ENCODE measurements at places on chromosomes 16 and 17.
A peak's percentile ranks its signal among the peaks of the same experiment; 100 is the strongest.

GRCh38 chr17:13931111-13931526, 138.2 kb upstream of the COX10 start:
- DNase-seq = no peak

DNA sequence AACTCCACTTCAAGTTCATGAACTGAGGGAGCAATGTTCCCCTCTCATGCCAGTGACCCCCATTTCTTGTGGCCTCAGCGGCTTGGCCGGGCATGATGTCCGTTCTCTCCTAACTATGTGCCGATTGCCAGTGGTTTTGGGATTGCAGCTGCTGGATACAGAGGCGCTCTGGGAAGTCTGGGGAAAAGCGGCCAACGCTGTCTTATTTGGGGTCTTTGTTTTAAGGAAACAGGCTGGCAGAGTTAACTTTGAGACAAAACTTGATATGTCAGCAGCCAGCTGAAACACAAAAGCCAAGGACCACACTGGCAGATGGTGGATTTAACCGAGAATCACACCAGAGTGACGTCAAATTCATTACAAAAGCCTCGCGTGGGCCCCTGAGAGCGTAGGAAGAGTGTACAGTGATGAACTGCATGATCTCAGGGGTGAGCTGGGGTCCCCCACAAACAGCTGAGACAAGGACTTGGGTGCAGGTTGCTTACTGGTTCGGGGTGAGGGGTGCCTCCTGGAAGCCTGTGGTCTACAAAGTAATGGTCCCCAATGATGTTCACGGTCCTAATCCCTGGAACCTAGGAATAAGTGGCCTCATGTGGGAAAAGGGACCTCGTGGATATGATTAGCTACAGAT, 180.4 kb downstream of the IRF8 start:
- no peak for DNase-seq

- DNase-seq = peak; percentile 78
These were observed 3.4 kb downstream of the SLC38A10 start for GRCh38 chr17:81291662-81292061.

DNA sequence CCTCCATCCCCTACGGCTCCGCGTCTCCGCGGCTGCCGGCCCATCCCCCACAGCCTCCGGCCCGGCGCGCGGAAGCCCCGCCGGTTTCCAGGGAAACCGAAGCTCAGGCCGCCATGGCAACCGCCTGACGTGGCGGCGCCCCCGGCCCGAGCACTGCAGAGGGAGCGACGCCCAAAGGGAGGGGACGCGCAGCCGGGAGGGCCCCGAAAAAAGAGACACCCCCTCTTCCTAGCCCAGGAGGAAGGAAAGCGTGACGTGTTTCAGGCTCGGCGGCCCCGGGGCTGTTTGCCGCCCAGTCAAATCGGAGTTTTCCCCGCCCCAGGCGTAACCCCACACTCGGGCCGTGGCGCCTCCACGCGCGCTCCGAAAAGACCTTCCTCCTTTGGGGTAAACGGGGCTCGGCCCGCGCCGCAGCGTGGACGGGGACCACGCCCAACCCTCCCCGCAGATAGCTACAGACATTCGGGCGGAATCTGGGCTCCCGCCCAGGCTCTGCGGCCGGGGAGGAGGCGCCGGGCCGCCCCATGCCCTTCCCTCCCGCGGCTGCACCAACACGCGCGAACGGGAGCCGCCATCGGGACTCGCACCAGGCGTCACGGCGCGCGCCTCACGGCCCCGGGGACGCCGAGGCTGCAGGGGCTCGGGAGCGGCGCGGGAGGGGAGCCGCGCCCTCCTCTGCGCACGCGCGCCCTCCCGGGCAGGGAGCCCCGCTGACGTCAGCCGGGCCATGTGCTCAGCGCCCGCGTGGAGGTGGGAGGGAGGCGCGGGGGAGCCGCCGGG, 7.5 kb downstream of the MNT start:
- DNase-seq = peak; percentile 87

DNA sequence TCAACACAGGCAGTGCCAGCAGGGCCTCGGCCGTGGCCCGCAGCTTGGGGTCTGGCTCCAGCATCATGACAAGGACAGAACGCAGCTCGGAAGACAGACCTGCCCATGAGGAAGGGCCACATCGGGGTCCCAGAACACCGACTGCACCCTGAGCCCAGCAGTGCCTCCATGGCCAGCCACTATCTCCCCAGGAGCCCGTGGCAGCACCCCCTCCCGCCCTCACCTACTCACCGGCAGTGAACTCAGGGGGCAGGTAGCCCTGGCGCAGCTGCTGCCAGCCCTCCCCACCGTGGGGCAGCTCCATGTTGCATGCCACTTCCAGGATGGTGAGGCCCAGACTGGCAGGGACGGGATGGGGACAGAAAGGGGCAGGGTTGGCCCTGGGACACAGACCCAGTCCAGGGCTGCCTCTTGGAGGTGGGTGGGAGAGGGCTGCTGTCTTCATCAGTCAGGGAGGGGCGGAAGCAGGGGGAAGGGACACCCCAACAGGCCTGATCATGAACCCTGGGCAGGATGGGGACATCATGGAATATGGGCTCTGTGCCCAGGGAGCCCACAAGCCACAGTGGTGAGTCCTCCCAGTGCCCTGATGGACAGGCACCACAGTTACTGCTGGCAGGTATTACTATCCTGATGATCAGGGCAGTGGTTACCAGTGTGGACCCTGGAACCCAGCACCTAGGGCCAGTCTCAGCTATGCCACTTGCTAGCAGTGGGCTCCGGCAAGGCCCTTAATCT, 5.3 kb downstream of the PAQR4 start:
- no peak for DNase-seq

Measured in stimulated activated CD4-positive, alpha-beta T cell treated with anti-CD3 and anti-CD28 coated beads, TNF-alpha, amount 100 ng/mL, for 24 hours (primary cell).